T-helper 2 cell (primary cell): ENCODE measurements at places on chromosomes 5 and 9.

GRCh38 chr5:74471875-74472274 lies 168.7 kb downstream of the ENC1 start:
- DNase-seq: no peak

DNA sequence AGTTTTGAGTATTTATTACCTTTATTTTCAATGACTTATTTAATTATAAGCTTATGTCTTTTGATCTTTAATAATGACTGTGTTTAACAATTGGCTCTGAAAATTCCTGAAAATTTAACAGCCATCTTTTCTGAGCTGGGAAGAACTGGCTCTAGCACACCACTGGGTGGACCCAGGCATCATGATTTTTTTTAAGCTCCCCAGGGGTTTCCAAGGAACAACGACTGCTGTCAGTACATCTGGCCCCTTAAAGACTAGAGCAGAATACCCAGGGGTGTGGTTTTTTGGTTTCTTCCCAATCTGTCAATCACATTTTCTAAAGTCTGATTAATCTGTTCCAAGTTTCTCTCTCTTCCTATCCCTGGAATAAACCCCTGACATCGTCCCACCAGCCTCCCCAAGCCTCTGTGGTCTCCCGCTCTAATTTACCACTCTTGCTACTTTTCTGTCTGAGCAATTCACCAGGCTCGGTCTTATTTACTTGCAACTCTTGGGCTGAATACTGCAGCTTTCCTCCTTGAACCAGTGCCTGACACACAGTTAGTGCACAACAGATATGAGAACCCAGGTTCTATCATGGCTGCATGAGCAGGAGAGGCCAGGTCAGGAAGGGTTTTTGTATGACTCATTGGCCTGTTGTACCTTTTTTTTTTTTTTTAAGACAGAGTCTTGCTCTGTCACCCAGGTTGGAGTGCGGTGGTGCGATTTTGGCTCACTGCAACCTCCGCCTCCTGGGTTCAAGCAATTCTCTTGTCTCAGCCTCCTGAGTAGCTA lies 321.9 kb downstream of the ZSWIM6 start:
- no peak for DNase-seq

DNA sequence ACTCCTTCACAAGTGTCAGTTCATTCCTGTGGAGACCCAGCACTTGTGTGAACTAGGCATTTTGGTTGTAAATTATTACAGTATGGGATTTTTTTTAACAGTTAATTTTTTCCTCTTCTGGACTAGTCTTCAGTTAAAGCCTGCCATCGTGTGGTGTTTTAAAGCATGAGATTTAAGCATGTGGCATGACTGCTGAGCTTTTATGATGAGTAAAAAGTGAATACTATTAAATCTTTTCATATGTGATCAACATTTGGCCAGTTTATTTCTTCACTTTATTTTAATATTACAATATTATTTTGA lies 25.0 kb downstream of the LMNB1 start:
- no peak for DNase-seq

GRCh38 chr5:107615299-107615817 lies 55.4 kb downstream of the EFNA5 start:
- no peak for DNase-seq

- DNase-seq: no peak
These were observed 300.5 kb downstream of the IRX1 start for GRCh38 chr5:3896098-3896497.

GRCh38 chr9:130755377-130756007 lies 61.9 kb downstream of the EXOSC2 start:
- no peak for DNase-seq

- no peak for DNase-seq
These were observed 65.2 kb downstream of the IPO11 start for GRCh38 chr5:62477801-62478200.

GRCh38 chr9:115422932-115423440 lies 305.0 kb upstream of the TNC start:
- DNase-seq: no peak

DNA sequence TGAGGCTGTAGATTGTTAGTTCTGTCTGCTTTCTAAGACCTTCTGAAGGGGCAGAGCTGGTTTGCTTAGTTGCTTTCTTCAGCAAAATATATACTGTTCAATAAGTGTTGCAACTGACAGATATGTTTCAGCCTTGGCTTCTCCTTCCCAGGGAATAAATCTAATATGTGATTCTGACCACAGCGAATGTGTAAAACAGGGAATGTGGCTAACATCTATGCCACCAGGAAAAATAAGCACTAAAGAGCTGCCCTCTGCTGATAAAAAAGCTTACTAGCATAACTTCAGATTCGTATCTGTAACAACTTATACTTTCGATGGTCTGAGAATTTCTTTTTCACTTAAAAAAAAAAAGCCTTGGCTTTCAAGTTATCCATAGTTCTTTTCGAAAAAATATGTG lies 13.0 kb upstream of the OSMR start:
- no peak for DNase-seq

DNA sequence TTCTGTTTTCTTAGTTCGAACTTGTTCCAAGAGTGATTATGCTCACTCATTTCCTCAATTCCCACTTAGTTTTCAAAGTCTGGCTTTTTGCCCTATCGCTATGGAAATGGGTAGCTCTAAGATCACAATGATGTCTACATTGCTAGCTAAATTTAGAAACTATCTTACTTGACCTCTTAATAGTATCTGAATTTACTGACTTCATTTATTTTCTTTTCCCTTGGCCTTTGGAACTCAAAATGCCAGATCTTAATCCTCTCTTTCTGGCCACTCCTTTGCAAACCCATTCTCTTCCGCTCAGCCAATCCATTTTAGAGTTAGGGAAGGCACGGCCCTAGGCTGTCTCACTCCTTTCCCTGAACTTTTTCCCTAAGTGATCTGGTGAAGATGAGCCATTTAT lies 137.0 kb downstream of the FER start:
- no peak for DNase-seq

GRCh38 chr5:101067429-101067828 lies 164.3 kb upstream of the ST8SIA4 start:
- DNase-seq: no peak

DNA sequence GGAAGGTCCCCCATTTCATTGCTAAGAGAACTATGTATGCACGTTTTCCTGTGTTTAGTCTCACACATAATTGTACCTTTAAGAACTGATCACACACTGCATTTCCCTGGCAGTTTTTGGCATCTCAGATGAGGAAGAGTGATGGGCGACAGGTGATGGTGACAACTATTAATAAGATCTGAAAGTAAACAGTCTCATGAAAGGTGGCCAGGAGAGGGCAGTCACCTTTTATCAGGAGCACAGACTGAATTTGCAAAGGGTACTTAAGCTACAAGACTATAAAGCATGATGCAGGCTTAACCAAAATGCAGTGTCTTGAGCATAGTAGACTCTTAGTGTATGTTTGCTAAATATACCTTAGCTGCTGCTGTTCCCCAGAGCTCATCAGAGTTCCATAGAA lies 91.5 kb downstream of the GHR start:
- no peak for DNase-seq

DNA sequence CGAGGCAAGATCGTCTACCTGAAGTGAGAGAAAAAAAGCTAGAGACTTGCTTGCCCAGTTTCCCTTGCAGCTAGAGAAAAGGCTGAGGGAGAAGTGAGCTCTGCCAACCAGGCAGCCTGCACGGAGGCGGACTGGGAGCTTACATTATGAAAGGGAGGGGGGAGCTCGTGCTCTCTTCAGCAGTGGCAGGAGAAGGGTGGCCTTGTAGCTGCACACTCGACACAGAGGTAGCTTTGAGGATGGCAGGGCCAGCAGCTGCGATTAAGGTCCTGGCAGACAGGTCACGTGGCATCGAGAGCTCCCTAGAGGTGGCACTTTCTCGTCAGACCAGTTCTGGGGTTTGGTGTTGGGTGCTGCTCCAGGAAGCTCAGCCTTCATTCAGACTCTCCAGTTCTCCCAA lies 26.7 kb downstream of the APBA1 start:
- DNase-seq: no peak

DNA sequence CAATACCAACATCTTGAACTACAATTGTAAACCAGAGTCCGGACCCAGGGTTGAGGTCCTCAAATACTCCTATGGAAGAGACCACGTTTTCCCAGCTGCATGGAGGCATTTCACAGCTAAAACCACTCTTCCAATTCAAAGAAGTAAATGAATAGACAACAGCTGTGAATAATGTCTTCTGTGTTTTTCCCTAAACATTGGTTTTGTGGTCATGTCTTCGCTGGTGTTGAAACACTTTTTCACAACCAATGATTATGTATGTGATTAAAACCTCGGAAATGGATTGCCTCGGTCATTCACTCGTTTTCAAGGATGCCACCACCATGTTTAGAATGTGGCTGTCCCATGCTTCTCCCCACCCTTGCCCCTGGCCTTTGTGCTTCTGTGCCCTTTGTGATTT lies 9.4 kb upstream of the TENT4A start:
- DNase-seq: no peak

DNA sequence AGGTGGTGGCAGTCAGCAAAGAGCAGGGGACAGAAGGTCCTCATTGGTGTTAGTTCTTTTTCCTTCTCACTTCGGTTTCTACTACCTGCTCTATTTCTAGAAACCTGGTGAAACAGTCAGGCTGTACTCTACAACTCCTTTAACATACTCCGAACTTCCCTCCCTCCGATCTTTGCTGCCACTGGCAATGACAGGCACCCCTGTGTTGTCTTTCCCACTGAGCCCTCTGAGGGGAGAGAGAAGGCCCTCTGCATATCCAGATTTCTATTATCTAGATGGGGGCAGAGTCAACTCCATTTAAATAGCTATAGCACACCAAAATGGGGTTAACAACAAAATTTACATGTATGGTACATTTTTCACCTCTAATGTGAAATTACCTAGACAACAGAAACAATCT lies 123.7 kb downstream of the CDK5RAP2 start:
- DNase-seq: no peak
